ENCODE measurements at places on chromosomes 2 and 18.

- DNase-seq = peak; percentile 19
Measured at GRCh38 chr18:74040459-74041332, 106.9 kb downstream of the FBXO15 start.

DNA sequence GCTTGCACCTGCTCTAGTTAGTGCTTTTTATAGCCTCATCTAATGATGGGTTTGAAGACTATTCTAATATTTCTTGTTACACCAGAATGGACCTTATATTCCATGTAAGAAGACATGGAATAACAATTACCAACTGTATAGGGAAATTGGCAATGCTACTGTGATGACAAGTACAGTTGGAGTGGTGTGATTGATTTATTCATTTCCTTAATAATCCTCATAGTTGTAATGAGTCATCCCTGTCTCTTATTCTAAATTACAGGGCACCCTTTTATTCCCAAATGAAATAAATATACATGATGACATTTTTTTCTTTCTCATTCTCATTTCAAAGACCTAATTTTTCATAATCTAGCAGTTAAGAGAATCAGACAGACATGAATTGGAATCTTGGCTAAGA, 18.3 kb upstream of the TLK1 start:
- no peak for DNase-seq

GRCh38 chr2:137348301-137348700, 583.0 kb downstream of the THSD7B start:
- DNase-seq = no peak

DNA sequence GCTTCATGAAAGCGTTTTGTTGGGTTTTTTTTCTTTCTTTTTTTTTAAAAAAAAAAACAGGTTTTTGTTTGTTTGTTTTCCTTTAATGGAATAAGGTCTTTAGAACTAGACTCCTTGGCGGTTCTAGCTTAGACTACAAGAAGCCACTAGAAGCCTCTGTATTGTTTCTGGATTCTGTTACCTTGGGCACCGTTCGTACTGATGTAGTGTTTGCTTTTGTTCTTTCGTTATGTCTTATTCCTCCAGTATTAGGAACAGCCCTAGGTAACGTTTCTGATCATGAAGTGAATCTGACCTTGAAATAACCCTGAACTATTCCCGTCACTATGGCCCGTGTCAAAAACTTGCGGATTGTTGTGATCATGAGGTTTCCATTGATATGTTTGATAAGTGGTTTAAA, 164.6 kb downstream of the PTGR3 start:
- DNase-seq = no peak

DNA sequence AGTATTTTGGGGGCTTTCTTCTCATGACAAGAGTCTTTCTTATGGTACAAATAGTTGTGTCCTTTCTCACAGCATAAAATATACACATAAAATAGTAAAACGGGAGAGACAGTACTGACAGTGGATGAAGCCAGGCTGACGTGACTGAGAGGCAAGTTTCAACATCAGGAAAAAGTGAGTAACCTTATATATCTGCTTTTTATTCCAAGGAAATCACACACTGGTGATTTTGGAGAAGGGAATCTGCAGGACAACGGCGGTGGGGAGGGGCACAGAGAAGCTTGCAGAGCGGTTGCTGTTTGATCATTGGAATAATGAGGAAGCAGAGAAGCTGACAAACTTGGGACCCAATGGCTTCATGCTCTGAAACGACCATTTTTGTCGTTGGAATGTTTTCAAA, 130.6 kb upstream of the ZNF236 start:
- DNase-seq = no peak

DNA sequence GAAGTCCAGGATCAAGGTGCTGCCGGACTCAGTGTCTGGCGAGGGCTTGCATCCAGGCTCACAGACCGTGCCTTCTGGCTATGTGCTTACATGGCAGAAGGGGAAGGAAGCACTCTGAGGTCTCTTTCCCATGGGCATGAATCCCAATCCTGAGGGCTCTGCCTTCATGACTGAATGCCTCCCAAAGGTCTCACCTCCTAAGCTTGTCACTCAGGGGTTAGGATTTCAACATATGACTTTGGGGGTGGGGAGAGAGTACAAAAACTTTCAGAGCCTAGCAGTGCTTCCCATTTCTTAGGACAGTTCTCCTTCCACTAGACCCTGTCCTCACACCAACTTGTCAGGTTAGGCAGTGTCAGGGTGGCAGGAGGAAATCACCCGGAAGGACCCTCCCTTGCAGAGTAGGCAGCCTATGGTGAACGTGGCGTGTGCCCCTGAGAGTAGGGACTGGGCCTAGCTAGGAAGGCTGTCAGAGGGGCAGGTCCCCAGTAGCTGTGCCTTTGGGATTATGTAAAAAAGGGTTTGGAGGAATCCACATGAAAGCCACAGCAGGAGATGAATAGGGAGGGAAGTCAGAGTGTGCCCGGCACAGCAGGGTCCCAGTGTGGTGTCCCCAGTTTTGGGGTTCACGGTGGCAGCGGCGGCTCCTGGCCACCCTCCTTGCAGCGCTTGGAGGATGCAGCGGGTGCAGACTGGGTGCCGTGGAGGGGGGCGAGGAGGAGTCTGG, 233.3 kb downstream of the LDLRAD4 start:
- DNase-seq = no peak

GRCh38 chr2:169095621-169096105, 26.3 kb downstream of the DHRS9 start:
- DNase-seq = peak; percentile 69

DNA sequence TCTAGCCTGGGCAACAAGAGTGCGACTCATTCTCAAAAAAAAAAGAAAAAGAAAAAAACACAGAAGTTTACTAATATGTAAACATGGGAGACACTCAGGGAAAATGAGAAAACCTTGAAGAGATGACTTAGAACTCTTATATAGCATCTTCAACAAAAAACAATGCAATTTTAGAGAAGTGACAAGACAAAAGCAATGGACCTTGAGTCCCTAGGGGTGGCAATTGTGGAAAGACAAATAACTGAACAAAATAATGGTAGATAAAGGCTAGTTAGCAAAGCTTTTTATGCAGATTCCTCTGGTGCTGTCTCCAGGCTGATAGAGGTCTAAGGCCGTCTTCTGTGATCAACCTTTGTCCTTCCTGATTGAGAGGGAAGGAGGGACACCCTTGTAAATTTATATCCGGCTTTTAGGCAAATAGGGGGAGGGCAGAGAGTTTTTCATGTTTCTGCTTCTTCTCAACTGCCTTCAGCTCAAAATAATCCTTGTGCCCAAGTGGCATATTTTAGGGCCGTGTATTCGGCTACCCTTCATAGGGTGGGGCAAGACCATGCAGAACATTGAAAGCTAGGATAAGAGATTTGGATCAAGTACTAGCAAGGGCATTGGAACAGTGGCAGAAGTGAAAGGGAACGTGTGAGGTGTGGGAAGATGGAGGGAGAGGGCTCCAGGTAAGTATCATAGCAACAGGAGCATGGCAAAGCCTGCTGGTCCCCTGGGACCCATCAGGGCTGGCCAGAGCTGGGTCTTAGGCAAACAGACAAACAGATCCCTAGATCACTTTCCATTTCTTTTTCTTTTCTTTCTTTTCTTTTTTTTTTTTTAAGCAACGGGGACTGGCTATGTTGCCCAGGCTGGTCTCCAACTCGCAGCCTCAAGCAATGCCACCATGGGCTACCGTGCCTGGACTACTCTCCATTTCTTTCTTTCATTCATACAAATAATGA, 116.2 kb upstream of the STPG4 start:
- DNase-seq = no peak

DNA sequence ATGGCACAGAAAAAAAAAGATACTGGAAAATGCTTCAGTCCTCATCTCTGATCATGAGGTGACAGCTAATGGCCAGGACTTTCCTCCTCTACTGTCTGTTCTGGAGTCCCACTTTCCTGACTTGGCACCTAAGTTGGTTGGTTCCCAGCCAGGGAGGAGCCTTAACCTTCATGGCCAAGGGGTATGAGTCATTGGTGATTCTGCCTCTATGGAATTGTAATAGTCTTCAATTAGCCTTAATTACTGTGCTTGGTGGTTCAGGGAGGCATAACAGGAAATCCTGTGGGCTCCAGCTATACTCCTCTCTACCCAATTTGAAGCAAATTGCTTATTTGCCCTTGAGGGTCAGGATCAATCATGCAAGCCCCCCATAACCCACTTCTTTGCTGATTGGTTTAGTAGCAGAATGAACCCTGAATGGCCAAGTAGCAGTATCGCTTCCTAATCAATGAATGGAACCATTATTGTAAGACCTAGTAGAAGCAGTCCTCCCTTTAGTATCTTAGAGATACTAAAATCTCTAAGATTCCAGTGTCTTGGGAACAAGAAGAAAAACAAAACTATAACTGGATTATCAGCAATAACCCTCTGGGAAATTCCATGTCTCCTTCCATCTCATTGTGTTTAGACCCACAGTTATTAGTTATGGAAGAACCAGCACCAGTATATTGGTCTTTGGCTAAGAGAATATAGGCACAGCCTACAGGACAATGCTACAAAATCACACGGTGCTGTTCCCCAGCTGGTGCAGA, 109.0 kb downstream of the COL6A3 start:
- DNase-seq = no peak

- DNase-seq = no peak
Measured at GRCh38 chr2:119204525-119204924, 19.1 kb upstream of the STEAP3 start.

- DNase-seq = no peak
Measured at GRCh38 chr2:157480182-157480961, 36.5 kb upstream of the CYTIP start.

DNA sequence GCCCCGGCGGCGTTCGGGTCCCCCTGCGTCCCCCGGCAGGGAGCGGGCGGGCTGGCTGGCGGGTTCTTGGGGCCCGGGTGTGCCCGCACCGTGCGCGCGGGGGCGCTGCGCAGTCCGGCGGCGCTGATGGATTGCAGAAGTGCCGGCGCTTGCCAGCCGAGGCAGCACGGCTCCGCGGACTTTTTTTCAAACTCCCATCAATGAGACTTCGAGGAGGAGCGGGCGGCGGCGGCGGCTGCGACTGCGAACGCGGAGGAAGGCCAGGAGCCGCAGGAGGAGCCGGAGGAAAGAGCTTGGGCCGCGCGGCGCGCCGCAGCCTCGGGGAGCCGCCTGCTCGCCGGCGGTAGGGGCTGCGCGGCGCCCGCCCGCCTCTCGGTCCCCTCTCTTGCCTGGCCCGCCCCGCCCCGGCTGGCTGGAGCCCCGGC, at the start of gene GLI2:
TSS of gene GLI2 (plus strand) at position 123 of the 425 bp plus-strand sequence. CDS start 61,453 bp downstream, outside the sequence.
- no peak for DNase-seq

DNA sequence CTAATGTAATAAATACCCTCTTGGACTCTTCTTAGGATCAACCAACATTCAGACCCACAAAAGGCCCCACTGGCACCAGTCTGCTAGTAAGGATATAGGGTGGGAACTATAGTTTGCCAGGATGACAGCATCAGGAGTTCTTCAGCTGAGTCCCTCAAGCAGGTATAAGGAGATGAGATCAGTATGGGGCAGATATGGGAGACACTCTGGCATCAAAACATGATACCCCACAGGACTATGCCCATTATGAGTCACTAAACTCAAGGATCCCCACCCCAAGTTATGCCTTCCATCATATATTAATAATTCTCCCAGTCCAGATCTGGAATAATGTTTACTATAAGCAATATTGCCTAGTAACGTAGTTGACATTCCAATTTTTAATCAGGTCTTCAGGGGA, 83.1 kb upstream of the CCDC141 start:
- DNase-seq = no peak

GRCh38 chr2:128497461-128497860, 178.8 kb upstream of the HS6ST1 start:
- no peak for DNase-seq

- no peak for DNase-seq
Measured at GRCh38 chr2:15914596-15915385, 25.6 kb upstream of the MYCN start.
